ENCODE measurements at places on chromosomes 4 and X.

- no peak for DNase-seq
Observed at GRCh38 chr4:59553721-59554091, 1646.4 kb upstream of the ADGRL3 start.

DNA sequence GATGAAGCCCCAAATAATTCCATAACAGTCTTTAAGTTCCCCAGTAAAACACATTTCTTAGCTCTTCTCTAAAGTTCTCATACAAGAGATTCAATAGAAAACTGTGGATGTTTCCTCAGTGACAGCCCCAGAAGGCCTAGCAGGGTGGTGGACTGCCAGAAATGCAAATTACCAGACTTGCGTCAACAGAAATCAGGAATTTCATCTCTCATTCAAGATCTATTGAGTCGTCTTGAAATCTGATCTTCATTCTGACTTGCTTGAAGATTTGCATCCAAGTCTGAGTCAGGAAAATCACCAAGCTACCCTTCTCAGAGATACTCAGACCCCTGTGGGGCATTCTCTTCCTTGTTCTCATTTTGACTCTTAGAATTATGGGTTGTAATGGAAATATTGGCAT lies 68.9 kb upstream of the NDP start:
- DNase-seq = no peak

DNA sequence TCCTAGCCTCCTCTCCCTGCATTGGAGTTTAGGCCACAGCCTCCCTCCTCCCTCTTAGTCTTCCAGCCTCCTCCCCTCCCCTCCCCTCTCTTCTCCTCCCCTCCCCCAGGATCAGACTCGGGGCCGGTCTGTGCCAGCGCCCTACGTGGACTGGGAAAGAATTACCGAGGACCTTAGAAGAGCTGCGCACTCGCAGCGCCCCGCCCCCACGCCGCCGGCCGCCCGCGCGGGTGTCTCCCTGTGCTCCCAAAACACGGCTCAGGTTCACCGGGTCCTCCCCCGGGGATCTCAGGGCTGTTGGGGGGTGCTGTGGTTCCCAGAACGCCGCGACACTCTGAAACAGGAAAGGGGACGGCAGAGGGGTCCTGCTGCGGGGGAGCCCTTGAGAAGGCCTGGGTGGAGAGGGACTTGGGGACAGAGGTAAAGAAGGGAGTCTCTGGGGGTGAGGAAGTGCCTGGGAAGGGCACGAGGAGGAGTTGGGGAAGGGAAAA lies 122.3 kb upstream of the TBL1X start:
- peak; percentile 68 for DNase-seq

- DNase-seq = no peak
Observed at GRCh38 chr4:101155368-101155767, 192.0 kb downstream of the PPP3CA start.

DNA sequence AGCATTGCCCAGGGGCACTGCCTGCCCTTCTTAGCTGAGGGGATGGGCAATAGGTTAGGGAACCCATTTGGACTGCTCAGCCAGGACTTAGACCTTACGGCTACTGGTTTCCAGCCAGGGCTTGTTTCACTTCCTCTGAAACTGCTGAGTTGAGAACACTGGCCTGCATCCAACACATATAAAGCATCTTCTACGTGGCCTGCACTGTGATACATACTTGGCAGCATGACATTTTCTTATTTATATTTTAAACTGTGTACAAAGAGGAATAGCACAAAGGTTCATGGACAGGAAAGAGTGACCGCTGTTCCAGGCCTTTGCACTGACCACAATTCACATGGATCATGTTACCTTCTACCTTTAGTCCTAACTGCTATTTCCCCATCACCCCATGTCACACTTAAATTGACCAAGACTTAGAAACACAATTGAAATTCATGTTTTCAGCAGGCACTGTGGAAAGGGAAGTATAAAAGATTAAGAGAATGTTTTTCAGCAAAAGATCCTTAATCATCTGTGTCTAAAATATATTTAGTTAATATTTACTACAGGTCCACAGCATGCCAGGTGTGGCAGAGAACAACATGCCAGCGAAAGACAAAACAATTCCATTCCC lies 43.7 kb downstream of the NLGN4X start:
- peak; percentile 37 for DNase-seq

DNA sequence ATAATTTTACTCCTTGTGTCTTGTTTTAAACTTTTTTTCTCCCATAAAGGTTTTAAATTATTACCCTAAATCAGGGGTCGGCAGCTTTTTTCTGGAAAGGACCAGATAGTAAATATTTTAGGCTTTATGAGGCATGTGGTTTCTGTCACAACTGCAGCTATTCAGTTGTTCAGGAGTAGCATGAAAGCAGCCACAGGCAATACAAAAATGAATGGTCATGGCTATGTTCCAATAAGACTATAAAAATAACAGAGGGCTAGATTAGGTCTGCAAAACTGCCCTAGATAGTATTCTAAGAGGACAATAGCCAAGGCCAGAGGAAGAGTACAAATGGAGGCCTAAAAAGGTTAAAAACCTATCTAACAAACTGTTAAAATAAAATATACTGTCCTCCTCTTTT lies 24.6 kb downstream of the HERC5 start:
- DNase-seq = no peak

DNA sequence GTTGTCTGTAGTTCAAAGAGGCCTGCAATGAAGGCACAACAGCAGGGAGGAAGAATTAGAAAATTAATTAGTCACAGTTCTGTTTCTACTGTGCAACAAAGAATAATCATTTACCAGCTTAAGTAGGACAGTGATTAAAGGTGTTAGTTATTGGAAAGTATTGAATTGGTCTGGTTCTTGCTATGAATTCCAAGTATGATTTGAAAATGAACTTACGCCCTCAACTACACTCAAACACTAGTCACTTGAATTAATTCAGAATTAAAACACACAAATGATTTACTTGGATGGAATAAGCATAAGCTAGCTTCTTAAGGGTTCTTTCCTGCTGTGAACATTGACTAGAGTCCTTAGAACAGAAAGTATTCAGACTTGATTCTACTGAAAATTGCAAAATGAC lies 69.9 kb upstream of the EXOC1L start:
- DNase-seq = no peak

DNA sequence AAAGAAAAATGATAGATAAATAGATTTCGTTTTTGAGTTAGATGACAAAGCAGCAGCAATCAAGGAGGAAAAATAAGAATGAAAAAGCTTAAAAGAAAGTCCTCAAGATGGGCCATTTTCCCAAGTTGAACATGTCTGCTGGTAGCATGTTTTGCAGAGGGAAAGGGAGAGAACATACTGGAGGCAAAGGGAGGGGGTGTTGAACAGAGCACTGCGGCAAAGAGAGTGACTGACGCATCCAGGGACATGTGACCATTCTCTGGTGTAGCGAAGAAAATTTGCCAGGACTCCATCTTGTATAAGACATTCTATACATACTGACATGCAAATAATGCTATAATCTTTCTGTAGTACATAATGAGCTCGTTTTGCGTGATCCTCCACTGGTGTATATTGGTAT lies 1.2 kb downstream of the LINC00632 start:
- DNase-seq = peak; percentile 4

- no peak for DNase-seq
Observed at GRCh38 chr4:144597171-144597570, 48.8 kb upstream of the HHIP start.

DNA sequence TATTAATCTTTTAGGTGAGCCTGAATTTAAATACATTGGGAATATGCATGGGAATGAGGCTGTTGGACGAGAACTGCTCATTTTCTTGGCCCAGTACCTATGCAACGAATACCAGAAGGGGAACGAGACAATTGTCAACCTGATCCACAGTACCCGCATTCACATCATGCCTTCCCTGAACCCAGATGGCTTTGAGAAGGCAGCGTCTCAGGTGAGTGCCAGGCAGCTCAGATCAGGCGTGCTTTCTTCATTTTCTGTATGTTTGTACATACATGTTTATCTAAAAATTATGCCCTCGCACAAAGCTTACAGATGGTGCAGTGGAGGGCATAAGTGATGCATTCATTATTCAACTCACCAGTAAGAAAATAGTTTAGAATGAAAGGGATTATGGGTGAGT lies 85.6 kb downstream of the CPE start:
- DNase-seq = peak; percentile 44

DNA sequence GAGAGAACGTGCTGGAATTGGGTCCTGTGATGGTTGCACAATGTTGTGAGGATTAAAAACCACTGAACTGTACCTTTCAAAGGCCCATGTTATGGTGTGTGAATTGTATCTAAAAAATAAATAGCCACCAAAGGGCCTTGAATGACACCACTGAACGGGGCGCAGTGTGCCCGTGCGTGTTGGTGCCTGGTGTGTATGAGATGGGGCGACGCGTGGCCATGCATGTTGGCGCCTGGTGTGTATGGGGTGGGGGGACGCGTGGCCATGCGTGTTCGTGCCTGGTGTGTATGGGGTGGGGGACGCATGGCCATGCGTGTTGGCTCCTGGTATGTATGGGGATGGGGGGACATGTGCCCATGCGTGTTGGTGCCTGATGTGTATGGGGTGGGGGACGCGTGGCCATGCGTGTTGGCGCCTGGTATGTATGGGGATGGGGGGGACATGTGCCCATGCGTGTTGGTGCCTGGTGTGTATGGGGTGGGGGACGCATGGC lies 66.6 kb upstream of the HELT start:
- DNase-seq = no peak

DNA sequence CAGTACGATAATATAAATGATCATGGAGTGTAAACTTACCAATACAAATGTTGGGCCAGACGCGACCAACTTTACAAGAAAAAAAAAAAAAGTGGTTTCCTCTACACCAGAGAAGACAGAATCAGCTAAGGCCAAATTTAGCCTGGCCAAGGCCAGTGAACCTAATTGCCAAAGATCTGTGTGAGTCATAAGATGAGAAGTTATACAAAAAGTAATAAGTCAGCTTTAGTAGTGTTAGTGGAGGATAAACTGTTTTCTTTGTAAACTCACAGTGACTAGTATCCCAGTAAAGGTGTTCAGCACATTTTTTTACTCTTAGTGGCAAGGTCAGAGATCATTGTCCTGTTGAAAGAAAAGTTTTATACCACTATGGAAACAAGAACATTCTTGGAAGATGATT lies 531.4 kb upstream of the TECRL start:
- no peak for DNase-seq

GRCh38 chr4:151418856-151419255 lies 9.9 kb downstream of the FHIP1A start:
- DNase-seq = no peak

- DNase-seq = no peak
Observed at GRCh38 chrX:13759152-13759718, 24.7 kb downstream of the OFD1 start.

GRCh38 chr4:123919576-123920098 lies 523.0 kb downstream of the SPRY1 start:
- no peak for DNase-seq

DNA sequence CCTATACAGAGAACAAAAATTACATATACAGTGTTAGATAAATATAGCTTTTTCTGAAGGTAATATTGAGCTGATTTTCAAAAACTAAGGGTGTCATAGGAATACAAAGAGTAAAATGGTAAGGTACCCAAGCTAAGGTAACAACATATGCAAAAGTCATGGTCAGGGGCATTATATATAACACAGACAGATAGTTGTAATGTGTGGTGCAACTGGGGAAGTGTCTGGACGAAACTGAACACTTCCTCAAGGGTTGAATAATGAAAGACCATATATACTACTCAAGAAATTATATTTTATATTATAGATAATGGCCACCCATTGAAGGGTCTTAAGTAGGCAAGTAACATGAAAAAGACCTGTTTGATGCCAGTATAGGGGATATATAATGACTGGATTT lies 262.1 kb upstream of the CXXC4 start:
- DNase-seq = no peak

DNA sequence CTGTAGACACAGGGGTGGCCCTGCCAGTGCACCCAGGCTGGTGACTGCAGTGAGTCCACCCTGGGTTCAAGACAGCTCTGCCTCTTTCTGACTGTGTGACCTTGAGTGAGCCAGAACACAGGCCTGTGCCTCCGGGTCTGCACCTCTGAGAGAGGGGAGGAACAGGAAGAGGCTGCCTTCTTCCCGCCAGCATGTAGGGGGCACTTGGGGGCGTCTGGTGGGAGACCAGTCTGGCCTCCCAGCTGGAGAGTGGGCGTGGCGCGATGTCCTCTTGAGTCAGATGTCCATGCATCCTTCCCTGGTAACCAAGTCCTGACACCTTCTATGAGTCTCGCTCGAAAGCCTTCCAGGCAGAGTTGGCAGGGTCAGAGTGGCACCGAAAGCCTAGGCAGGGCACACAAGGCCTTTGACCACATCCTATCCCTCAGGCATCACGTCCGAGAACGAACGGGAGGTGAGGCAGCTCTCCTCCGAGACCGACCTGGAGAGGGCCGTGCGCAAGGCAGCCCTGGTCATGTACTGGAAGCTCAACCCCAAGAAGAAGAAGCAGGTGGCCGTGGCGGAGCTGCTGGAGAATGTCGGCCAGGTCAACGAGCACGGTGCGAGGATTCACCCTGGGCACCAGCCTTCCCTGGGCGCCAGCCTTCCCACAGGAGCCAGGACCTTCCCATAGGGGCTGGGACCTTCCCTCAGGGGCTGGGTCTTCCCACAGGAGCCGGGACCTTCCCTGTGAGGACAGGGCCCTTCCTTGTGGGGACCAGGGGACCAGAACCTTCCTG lies 21.3 kb downstream of the WFS1 start:
- DNase-seq = no peak

DNA sequence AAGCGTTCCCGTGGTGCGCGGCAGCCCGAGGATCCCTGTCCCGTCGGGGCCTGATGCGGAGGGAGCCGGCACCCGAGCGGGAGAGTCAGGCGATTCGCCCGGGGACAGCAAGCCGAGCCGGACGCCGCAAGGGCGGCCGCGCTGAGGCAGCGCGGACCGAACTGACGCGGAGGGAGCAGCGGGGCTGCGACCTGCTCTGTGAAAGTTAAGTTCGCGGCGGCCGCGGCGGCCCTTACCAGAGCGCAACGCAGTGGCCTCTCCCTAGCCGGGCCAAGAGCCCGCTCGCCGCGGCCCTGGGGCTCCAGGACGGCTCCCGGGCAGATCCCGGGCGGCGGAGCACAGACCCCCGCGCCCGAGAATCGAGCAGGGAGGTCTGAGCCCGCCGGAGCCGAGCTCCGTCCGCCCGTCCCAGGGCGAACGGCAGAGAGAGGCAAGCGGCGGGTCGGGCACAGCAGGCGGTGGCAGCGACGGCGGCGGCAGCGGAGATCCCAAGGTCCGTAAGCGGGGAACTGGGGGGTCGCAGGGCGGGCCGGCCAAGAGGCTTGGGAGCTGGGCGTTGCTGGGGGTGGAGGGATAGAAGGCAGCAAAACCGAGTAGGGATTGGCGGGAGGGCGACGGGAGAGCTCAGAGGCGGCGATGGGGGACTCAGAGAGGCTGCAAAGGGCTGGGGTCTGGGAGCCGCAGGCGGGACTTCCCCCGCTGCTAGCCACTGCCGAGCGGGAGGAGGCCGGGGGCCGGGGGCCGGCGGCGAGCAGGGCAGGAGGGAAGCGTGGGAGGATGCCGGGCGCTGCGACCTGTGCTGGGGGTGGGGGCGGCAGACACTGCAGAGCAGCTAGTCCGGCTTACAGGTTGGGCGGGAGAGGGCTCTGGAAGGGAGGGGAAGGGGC lies 1.0 kb downstream of the GPR50 start:
- peak; percentile 39 for DNase-seq

DNA sequence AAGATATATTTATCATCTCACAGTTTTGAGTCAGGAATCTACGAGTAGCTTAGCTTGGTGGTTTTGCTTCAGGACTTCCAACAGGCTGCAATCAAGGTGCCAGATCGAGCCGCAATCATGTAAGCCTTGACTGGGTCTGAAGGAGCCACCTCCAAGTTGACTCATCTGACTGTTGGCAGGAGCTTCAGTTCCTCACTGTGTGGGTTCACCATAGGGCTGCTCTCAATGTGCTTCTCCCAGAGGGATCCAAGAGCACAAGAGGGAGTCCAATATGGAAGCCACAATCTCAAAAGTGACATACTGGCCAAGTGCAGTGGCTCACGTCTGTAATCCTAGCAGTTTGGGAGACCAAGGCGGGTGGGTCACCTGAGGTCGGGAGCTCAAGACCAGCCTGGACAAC lies 26.5 kb downstream of the DCHS2 start:
- no peak for DNase-seq

Measured in NCI-H1105 treated with DMSO at 0.1 percent for 48 hours (cell line).